H4 (cell line): ENCODE measurements at places on chromosomes 2 and 18. TPM values are rescaled to one million over a fixed set of nuclear protein-coding genes. Genes with fewer than 3 reads are reported as not detected.

GRCh38 chr2:129606496-129607270 is 372.8 kb upstream of the RAB6C start:
- DNase-seq = no peak

- no peak for DNase-seq
Measured at GRCh38 chr18:45806226-45806625, 19.2 kb upstream of the SIGLEC15 start.

- DNase-seq = no peak
Measured at GRCh38 chr2:100246163-100247145, 75.8 kb downstream of the LONRF2 start.

- DNase-seq = peak; percentile 19
Measured at GRCh38 chr2:99819766-99820165, 322.6 kb downstream of the AFF3 start.

The QPCT gene
- total RNA-seq = 0.90 TPM in 1 of 2 replicates, not detected in the other

DNA sequence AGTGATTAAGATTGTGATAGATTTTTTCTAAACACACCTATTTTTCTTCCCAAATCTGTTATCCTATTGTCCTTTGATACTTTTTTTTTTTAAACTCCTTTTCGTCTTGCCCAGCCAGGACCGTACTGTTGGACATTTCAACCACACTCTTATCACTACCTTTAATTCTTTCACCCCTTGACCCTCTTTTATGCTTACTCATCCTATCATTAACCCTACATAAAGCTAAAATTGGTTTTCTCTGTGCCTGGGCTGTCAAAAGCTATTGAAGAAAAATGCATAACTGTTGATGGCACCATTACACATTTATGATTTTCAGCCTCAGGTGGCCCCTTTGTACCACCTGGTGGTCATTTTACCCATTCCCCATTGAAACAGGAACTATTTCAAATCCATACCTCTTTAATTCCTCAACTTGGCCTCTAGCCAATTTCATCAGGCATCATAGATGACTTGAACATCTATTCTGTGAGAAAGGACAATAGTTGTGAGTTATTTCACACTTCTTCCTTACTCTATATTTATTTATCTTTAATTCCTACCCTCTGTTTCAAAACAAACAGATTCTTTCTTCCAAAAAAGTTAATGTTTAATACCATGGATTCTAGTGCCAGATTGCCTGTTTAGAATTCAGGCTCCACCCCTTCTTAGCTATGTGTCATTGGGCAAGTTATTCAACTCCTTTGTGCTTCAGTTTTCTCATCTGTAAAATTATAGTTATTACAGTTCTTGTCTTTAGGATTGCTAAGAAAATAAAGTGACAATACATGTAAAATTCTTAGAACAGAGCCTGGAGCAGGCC is 258.6 kb downstream of the CAMKMT start:
- no peak for DNase-seq

The RBM43 gene
- 0.37 and 2.0 TPM in 2 replicates for total RNA-seq

DNA sequence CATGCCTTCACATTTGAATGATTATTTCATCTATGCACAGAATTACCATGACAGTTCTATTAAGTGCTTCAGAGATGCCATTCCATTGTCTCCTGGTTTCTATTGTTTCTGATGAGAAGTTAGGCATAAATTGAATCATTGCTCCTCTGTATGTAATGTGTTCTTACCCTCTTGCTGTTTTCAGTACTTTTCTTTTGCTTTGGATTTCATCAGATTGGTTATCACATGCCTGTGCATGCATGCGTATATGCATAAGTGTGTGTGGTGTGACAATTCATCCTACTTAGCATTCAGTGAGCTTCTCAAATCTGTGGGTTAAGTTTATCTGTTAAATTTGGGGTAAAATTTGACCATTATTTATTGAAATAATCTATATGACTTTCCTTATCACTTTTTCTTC is 263.3 kb upstream of the RND3 start:
- no peak for DNase-seq

DNA sequence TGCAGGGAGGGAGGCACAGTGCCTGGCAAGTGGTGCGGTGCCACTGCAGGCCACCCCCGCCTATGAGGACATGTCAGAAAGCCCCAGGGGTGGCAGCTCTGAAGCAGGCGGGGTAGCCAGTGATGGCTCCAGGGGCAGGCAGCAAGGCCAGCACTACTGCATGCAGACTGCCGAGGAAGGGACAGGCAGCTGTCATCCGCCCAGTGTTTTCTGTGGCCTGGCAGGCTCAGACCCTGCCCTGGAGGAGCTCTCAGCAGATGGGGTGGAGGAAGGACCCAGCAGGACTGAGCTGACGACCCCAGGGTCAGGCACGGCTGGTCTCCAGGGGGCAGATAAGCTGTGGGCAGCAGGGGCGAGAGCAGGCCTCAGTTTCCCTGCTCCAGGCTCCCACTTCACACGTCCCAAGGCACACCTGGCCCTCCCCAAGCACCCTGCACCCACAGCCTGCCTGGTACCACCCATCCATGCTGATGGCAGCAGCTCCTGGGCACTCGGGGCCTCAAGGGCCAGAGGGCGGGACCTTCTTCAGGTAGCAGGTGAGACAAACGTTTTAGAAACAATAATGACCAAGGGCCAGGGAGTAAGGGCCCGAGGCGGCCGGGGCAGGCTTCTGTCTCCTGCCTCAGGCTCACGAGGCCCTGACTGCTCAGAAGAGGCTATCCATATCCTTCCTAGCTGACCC is 48.5 kb downstream of the HS6ST1 start:
- no peak for DNase-seq

The RAD51AP2 gene
- 0.02 and 0.06 TPM in 2 replicates for total RNA-seq

DNA sequence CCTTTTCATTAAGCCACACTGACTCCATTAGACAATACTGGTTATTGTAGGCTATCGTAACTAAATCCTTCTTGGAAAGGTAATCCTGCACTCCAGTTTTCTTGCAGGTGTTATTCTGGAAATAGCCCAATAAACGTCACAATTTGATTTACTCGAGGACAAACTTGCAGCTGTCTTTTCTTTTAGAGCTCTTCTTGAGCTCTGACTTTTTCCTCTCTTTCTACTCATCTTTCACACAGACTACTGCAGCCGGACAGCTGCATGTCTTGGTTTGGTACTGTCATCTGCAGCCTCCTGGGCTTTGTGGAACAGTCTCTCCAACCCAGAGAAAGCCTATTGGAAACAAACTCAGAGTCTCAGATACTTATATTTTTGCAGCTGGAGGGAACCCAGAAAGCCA is 23.0 kb upstream of the MSGN1 start:
- no peak for DNase-seq

- DNase-seq = no peak
Measured at GRCh38 chr2:920573-920972, 30.1 kb upstream of the SNTG2 start.

GRCh38 chr18:66136039-66136438 is 385.2 kb downstream of the CDH7 start:
- DNase-seq = no peak

The CACNB4 gene
- 0.31 and 0.79 TPM in 2 replicates for total RNA-seq

The TUBA3E gene
- 0.10 TPM in 1 of 2 replicates, not detected in the other for total RNA-seq

GRCh38 chr2:72165792-72166191 is 18.1 kb upstream of the CYP26B1 start:
- DNase-seq = no peak

GRCh38 chr2:172091000-172091641 is 5.8 kb downstream of the DLX1 start:
- DNase-seq = no peak

The ANKRD36B gene
- total RNA-seq = 2.4 and 3.9 TPM in 2 replicates

DNA sequence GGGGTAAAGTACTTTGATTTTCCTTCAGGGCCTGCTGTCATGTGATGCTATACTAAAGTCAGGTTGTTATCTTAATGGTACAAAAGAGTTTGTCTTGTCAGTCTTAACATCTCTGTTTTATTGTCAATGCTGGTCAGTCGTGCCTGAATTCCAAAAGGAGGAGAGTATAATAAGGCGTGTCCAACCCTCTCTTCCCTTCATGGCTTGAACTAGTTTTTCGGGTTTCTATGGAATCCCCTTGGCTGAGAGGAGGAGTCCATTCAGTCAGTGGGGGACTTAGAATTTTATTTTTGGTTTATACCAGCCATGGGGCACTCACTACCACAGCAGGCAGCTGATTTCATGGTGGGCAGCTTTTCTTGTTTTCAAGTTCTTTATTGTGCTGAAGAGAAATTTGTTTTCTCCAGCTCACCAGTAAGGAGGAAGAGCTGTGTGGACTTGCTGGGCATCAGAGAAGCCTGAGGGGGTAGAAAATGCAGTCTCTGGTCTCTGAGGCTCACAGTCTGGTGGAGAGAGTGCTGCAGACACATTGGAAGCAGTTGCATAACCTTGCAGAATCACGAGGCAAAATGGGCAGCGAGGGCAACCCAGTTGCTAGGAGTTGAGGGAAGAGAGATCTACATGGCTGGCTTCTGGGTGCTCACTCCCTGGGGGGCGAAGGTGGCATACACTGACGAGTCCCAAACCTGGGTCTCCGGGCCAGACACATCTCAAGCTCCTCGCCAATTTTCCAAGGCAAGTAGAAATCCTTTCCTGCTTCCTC is 193.1 kb downstream of the ZBTB7C start:
- DNase-seq = no peak

The TDRD15 gene
- total RNA-seq = 0.15 TPM in 1 of 2 replicates, not detected in the other

DNA sequence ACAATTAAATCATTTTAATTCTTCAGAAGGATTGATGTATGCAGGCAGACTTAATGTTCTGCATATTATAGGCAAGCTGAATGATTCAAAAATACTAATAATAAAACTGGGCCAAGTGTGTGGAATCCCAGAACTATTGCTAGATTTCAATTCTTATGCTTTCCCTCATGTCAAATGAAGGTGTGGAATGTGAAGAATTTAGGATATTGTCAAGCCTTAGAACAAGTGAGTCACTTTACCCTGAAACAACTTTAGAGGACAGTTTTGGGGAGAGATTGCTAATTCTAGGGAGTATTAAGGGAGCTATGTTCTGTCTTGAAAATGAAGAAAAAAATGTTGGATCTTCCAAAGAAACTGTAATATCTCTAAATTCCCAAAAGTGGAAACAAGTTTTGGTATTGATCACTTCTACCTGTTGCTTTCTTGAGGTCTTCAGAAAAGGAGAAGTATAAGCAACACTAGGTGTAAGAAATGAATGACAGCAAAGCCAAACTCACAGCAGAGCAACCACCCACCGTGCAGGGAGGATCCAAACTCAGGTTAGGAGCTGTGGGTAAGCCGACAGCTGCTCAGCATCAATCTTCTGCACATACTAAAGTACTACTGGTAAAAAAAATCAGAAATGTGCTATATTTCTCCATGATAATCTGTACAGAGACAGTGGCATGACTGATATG is 818.1 kb downstream of the SLC4A3 start:
- DNase-seq = no peak

DNA sequence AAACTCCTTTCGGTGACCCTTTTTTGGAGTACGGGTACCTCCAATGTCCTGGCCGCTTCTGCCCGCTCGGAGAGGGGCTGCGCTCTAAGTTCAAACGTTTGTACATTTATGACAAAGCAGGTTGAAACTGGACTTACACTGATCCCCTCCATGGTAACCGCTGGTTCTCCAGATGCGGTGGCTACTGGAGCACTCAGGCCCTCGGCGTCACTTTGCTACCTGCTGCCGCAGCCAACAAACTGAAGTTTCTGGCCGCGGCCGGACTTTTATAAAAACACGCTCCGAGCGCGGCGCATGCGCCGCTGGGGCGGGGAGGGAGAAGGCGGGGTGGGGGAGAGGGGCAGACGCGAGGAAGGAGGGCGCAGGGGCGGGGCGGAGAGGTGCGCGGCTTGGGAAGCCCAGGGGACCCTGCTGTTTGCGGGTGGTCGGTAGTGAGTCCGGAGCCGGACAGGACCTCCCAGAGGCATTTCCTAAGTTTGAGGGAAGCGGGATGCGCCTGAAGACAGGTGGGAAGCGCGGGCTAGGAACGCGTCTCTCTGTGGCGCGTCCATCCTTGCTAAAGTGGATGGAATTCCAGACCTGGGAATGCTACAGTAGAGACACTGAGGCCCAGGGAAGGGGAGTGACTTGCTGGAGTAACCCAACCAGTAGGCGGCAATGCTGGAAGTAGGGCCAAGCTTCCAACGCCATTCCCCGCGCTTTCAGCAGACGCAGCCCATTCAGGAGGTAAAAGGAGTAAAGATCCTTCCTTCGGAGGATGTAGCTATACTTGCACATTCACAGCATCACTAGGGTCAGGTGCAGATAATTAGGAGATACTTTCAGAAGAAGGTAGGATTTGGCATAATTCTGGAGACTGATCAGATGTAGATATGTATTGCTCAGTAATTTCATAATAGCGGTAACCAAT is at the start of gene CXCR4:
TSS of gene CXCR4 (minus strand) at position 241 of the 910 bp plus-strand sequence. CDS start at position 152, 89 bp downstream.
- no peak for DNase-seq
